Naive B cell (primary cell): ENCODE measurements at places on chromosomes 3 and 15.

GRCh38 chr15:100928632-100929280 is 9.6 kb downstream of the LRRK1 start:
- no peaks in the 10 kb centered on the region for H3K36me3 ChIP-seq
- no peak overlapping the region for H3K27ac ChIP-seq
- peaks cover 60% of the 10 kb centered on the region for H3K4me1 ChIP-seq
- H3K27me3 ChIP-seq = no peaks in the 10 kb centered on the region

DNA sequence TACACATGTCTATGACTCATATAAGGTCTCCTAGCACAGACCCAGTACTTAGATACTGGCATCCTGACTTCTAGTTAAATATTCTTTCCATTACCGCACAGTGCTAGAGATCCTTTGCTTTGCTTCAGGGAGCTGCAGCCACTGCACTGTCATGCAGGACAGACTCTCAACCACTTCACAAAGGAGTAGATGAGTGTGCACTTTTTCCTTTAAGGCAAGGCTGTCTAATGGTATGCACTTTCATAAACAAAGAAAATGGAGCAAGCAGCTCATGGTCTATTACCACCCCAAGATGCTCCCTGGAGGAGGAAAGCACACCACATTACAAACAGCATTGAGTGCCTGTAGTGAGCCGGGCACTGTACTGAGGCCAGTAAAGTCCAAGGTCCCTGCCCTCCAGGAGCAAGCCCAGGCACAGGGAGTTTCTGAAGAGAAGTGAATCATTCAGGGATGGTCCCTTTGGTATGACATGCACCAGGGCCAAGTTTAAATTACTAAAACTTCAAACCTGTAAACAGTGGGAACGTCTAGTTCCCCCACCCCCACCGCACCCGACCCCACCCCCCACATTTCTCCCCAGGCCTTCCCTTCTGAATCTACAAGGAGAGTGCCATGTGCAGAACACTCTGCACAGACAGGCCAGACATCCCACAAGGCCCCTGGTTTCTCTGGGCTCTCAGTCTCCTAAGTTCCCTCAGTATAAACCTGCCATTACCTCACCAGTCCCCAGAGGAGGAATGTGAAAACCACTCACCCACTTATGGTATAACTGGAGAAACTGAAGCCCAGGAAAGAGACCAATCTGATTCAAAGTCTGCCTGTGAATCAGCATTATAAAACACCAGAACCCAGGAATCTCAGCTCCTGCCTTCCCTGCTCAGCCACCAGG is 107.8 kb upstream of the BCL6 start:
- H3K36me3 ChIP-seq = no peaks in the 10 kb centered on the region
- H3K4me1 ChIP-seq = no peaks in the 10 kb centered on the region
- no peaks in the 10 kb centered on the region for H3K27me3 ChIP-seq
- H3K27ac ChIP-seq = no peak overlapping the region
- no peak for DNase-seq

DNA sequence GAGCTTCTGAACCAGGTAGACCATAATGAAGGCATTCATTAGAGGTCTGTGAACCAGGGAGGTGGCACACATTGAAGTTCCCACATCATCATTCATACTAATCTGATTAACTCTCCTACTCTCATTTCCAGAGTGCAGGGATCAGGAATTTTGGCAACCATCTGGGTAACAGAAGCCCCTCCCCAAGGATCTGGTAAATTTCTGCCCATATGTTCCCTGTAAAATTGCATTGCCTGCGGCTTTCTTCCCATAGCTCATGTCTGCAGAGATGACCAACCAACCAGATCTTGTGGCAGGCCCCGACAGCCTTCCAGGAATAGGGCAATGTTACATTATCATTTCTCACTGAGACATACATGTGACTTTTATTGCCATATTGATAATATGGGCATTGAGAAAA is 111.4 kb upstream of the CHL1 start:
- H3K36me3 ChIP-seq = no peaks in the 10 kb centered on the region
- H3K27me3 ChIP-seq = peaks cover 5% of the 10 kb centered on the region
- DNase-seq = no peak
- H3K4me1 ChIP-seq = peaks cover 6% of the 10 kb centered on the region
- no peak overlapping the region for H3K27ac ChIP-seq

DNA sequence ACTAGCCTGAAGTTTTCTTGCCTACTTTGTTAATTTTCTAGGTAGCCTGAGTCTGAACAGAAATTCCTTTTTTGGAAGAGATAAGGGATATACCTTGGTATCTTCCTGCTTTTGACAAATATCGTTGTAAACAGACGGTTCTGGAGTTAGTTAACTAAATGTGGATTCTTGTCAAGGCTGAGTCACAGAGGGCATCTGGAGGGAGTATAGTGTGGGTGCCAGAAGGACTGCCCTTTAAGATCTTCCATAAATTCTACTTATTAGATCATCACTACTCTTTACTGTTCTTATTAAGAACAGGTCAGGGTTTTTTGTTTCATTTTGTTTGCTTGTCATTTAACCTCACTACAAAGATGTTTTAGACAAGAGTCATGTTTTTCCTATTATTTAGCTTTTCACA is 125.3 kb upstream of the SKOR1 start:
- no peak for DNase-seq
- no peak overlapping the region for H3K27ac ChIP-seq
- no peaks in the 10 kb centered on the region for H3K27me3 ChIP-seq
- H3K36me3 ChIP-seq = peaks cover 29% of the 10 kb centered on the region
